ENCODE measurements at places on chromosomes 2 and 18.

- DNase-seq: no peak
Observed at GRCh38 chr18:53947092-53947640, 277.3 kb downstream of the MBD2 start.

GRCh38 chr18:36934884-36935283 is 106.0 kb downstream of the KIAA1328 start:
- DNase-seq: no peak

- DNase-seq: no peak
Observed at GRCh38 chr2:41741951-41742595, 305.7 kb upstream of the PKDCC start.

- no peak for DNase-seq
Observed at GRCh38 chr2:70104231-70105111, 17.2 kb downstream of the PCBP1 start.

GRCh38 chr2:46256563-46257142 is 40.6 kb upstream of the EPAS1 start:
- DNase-seq: no peak

- no peak for DNase-seq
Observed at GRCh38 chr18:42620657-42621056, 494.8 kb downstream of the RIT2 start.
